ENCODE measurements at places on chromosomes 1 and 21.

- no peak for DNase-seq
These were observed 30.8 kb downstream of the RNF19B start for GRCh38 chr1:32933742-32934322.

DNA sequence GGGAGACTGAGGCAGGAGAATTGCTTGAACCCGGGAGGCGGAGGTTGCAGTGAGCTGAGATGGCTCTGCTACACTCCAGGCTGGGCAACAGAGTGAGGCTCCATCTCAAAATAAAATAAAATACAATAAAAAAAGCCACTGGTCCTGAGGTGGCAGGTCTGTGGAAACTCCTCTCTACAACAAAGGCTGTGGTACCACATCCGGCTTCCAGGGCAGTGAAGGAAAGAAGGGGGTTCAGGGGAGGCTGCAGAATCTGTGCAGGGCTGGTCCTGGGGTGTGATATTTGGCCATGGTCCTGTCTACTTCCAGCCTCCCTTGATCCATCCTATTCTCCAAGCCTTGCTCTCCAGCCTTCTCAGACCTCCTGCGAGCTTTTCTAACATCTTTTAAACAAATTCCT, 731 bp upstream of the ZNF683 start:
- DNase-seq = no peak

DNA sequence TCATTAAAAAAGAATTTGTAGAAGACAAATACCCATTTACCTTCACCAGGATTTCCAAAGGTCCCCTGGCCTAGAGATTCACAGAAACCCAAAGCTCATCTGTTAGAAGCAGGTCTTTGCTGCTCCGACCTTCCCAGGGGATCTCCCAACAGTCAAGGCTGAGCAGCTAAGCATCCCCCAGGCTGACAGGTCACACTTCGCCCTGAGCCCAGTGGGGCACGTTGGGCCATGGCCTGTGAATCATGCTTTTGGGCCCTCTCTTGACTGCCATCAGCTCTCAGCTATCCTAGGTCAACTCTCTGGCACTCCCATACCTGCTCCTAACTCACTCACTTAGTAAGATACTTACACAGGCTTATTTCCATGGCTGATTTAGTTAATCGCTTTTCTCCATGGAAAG, 157.7 kb downstream of the DSCAM start:
- no peak for DNase-seq

- DNase-seq = no peak
These were observed 10.9 kb upstream of the ARID1A start for GRCh38 chr1:26684763-26685508.

GRCh38 chr1:2028870-2029560, 9.9 kb downstream of the GABRD start:
- no peak for DNase-seq

- DNase-seq = no peak
These were observed 35.9 kb downstream of the CFHR5 start for GRCh38 chr1:197013234-197013633.

All from cortex of kidney (tissue), 1 donor.